ENCODE measurements at places on chromosomes 7 and 10.

- DNase-seq = no peak
Observed at GRCh38 chr7:34044734-34045353, 139.5 kb downstream of the BMPER start.

GRCh38 chr7:44914992-44915607 lies 29.8 kb upstream of the PURB start:
- peak; percentile 14 for DNase-seq

DNA sequence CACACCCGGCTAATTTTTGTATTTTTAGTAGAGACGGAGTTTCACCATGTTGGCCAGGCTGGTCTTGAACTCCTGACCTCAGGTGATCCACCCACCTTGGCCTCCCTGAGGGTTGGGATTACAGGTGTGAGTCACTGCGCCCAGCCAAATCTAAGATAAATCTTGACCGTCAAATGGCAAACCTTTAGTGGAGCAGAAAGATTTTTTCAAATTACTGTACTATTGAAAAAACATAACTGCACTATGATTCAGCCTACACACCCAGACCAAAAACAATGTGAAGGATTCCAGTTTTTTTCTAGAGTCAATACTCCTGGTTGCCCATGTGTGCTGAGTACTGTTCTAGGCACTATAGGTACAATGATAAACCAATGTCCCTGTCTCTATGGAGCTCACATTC lies 33.9 kb upstream of the SVIL start:
- DNase-seq = no peak

DNA sequence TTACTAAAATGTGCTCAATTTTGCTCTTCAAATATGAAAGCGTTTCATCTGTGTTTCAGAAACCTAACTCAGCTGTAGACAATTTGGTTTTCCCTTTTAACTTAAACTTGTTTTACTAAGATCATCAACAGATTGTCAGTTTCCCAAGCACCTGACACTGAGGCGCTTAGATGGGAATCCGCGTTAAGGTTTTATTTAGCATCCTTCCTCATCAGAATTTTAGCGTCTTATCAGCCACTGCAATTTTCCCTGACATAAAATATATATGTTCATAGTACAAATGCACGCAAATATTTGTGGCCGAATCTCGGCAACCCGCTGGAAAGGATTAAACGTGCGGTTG lies 1.2 kb downstream of the SGCE start:
- DNase-seq = no peak

GRCh38 chr10:5662708-5663579 lies 3.5 kb downstream of the ASB13 start:
- DNase-seq = no peak

- DNase-seq = no peak
Observed at GRCh38 chr7:131007439-131008330, 273.7 kb upstream of the KLF14 start.

DNA sequence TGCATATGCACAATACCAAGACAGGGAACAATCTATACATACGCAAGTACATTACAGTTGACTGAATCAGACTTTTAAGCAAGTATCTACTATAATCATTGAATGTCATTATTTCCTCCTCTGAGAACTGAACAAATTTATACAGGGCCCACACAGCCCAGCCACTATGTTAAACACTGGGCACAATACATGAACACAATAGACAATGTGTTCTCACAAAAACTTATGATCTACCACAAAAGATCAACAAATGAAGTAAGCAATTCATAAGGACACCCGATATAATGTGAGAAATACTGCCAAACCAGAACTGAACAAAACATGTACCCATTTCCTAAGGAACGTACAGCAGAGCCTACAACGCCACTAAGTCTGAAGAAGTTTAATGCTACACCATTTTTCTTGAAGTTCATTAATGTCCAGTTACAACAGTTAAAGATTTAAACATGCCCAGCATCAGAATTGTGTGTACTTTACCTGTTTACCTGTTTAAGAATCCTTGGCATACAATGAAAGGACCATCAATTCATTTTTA lies 31.5 kb downstream of the SHTN1 start:
- DNase-seq = no peak

- DNase-seq = no peak
Observed at GRCh38 chr10:88122576-88122975, 259.2 kb downstream of the PTEN start.

DNA sequence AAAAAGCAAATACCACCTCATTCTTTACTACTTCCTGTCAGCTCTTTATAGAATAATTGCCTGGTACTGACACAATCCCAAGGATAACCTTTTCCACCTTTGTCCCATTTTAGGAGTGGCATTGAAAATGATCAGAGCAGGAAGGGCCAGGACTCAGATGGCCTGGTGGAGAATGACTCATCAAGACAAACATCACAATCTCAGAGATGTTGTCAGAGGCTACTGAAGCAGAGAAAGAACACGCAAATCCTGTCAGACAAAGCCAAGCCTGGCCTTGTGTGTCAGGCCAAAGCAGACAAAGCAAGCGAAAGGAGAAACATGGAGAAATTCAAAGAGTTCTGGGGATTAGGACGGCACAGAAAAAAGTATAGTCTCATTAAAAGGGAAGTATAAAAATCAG lies 40.9 kb downstream of the NSUN6 start:
- no peak for DNase-seq

- DNase-seq = no peak
Observed at GRCh38 chr10:82040336-82040735, 165.3 kb downstream of the NRG3 start.

DNA sequence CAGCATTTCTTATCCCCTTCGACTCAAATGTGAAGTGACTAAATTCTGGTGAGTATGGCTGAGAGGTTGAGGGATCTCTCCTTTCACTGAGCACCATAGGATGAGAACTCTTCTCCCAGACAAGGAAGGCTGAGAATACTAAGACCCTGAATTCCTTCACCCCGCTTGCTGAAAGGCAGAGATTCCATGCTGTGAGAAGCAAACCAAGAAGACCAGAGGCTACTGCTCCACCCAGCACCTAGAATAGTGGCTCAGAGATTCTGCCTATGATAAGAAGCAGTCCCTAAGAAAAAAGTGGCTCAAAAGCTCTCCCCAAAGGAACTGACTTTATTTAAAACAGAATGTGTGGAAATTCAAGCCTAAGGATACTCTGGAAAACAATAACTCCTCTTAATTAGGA lies 26.7 kb upstream of the WNT2 start:
- no peak for DNase-seq

DNA sequence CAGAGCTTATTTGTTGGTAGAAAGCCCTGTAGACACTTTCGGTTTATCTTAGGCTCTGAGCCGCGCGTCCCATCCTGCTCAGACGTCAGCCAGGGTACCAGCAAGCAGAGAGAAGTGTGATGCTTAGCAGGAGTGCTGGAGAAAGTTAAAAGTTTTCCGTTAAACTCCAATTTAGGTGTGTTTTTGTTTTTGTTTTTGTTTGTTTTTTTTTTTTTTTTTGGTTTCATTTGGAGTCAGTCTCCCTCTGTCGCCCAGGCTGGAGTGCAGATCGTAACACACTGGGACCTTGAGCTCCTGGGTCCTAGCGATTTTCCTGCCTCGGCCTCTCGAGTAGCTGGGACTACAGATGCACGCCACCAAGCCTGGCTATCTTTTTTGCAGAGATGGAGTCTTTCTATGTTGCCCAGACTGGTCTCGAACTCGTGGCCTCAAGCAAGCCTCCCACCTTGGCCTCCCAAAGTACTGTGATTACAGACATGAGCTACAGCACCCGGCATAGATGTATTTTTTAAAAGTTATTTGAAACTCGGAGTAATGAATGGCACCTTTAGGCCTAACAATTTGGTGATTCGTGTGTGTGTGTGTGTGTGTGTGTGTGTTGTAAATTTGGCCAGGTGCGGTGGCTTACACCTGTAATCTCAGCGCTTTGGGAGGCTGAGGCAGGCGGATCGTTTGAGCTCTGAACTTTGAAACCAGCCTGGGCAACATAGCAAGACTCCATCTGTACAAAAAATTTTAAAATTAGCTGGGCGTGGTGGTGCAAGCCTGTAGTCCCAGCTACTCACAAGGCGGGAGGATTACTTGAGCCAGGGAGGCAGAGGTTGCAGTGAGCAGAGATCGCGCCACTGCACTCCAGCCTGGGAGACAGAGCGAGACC lies 1.3 kb upstream of the HIP1 start:
- DNase-seq = no peak

- no peak for DNase-seq
Observed at GRCh38 chr10:31586723-31587638, 268.0 kb downstream of the ZEB1 start.

DNA sequence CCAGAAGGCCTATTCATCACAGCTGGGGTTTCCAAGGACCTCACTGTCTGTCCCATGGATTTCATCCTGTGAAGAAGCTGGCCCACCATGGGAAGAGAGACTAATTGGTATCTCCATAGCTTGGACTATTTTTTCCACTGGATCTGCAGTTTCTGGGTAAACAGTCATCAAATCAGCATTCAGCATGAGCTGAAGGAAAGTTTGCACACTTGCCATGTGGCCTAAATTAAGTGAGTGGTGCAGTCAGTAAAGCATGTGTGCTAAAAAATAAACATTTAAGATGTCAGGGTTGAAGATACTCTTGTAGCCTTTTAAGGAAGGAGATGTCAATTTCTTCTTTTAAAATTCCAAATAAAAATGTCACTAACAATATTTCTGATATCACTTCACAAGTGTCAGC lies 381.1 kb upstream of the ZMIZ1 start:
- DNase-seq = no peak

DNA sequence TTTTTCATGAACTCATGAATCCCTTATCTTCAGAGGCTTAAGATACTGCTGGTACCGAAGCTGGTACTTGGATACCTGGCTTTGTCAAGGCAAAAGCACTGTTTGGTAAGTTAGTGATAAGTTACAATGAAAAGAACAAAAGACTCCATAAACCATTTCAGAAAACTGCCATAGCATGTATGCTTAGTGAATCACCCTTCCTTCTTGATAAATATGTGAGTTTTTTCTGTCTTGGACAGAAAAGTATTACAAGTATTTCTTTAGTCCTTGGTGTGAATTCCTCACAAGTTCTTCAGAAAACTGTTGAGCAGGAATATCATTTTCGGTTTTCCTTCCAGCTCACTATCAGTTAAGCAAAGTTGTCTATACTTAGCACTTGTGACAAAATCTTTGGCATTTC lies 25.6 kb downstream of the PUS7 start:
- no peak for DNase-seq

GRCh38 chr10:132301371-132302330 lies 6.1 kb downstream of the STK32C start:
- DNase-seq = no peak

GRCh38 chr7:37540917-37541316 lies 92.3 kb upstream of the ELMO1 start:
- DNase-seq = no peak

- DNase-seq = no peak
Observed at GRCh38 chr7:133535308-133535707, 282.4 kb downstream of the EXOC4 start.

- DNase-seq = no peak
Observed at GRCh38 chr7:128203710-128204214, 37.3 kb upstream of the LEP start.

DNA sequence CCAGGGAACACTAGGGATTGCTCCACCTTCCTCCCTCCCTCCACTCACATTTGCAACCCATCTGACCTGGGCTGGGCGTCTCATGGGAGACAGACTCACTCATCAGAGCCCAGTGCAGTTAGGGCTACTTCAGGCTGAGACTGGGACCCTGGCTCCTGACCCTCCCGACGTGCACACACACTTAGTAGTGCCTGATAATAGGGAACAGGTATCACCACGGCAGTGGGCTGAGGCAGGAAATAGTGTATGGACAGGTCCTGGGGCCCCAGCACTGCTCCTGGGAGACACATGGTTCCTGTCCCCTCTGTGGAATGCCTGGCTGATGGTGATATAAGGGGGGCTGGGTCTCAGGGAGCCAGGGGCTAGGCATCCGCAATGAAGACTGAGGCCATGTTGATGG lies 14.3 kb downstream of the AQP1 start:
- DNase-seq = no peak

DNA sequence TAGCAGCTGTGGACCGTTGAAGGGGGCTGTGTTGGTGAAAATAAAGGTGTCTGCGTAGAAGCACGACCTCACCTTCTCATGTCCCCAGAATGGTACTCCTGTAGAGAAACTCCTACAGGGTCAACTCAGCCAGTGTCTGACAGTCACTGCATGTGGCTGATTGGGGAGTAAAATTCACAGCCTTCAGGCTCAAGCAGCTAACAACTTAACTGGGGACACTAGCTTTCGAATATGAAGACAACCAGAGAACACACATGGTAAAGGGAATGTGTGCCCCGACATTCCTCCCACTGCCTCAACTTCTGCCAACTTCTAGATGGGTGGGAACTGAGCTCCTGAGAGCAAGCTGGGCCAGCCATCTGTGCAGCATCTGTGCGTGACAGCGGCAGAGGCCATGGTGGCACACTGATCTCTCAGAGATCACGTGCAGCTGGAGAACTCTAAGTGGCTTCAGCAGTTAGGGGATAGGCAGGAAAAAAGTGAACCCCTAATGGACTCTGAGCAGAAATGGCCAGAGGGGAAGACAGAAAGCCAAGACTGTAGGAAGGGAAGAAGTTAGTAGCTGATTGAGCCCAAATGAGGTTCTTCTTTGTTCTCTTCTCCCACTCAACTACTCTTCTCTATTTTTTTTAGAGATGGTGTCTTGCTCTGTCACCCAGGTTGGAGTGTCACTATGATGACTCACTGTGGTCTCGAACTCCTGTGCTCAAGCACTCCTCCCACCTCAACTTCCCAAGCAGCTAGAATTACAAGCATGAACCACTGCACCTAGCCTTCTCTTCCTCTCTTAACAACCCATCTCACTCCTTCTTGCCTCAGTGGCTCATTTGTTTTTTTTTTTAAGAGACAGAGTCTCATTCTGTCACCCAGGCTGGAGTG lies 280.8 kb downstream of the ZEB1 start:
- no peak for DNase-seq

DNA sequence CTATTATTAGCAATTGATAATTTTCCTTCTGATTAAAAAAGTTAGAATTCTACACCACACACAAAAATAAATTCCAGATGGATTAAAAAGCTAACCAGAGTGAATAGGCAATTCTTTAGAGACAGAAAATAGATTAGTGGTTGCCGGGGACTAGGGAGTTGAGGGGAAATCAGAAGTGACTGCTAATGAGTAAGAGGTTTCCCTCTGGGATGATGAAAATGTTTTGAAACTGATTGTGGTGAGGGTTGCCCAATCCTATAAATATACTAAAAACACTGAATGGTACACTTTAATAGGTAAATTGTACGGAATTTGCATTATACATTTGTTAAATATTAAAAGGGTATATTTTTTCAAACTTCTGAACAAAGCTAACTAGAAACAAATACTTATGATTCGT lies 214.9 kb downstream of the GPAM start:
- no peak for DNase-seq

Data from stimulated activated CD8-positive, alpha-beta memory T cell treated with anti-CD3 and anti-CD28 coated beads, Interleukin-2, amount 100 ng/mL, for 1 hour (primary cell).